CD4-positive, CD25-positive, alpha-beta regulatory T cell (primary cell): ENCODE measurements at places on chromosomes 7 and 10.

GRCh38 chr7:140881507-140882228, 43.1 kb downstream of the BRAF start:
- no peaks in the 10 kb centered on the region for H3K27me3 ChIP-seq
- H3K36me3 ChIP-seq: no peaks in the 10 kb centered on the region
- H3K4me3 ChIP-seq: no peak overlapping the region
- no peak overlapping the region for H3K27ac ChIP-seq

DNA sequence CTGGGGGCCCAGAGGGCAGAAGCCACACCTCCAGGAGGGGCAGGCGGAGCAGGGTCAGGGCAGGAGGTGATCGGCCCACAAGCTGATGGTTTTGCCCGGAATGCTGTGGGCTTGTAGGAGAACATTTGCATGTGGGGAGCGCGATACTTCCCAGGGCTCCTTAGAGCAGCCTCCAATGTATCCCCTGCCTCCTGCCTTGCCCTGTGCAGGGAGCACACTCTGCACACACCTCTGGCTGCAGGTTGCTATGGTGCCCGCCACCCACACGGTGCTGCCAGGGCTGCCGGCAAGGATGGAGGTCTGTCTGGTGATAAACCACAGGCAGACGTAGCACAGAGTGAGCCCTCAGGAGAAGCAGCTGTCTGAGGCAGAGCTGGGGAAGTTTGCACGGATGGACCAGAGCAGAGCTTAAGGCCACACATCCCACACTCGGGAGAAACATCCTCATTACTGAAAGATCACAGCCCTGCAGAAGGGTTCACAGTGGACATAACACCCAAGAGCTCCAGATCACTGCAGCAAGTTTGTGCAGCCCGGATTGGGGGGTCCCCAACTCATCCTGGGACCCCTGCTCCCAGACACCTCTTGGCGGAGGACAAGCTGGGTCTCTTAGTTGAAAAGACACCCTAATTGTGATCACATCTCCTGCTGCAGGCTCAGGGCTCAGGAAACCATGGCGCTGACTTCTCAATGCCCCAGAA, 41.8 kb downstream of the VIPR2 start:
- H3K27ac ChIP-seq: no peak overlapping the region
- no peaks in the 10 kb centered on the region for H3K36me3 ChIP-seq
- no peaks in the 10 kb centered on the region for H3K4me1 ChIP-seq

DNA sequence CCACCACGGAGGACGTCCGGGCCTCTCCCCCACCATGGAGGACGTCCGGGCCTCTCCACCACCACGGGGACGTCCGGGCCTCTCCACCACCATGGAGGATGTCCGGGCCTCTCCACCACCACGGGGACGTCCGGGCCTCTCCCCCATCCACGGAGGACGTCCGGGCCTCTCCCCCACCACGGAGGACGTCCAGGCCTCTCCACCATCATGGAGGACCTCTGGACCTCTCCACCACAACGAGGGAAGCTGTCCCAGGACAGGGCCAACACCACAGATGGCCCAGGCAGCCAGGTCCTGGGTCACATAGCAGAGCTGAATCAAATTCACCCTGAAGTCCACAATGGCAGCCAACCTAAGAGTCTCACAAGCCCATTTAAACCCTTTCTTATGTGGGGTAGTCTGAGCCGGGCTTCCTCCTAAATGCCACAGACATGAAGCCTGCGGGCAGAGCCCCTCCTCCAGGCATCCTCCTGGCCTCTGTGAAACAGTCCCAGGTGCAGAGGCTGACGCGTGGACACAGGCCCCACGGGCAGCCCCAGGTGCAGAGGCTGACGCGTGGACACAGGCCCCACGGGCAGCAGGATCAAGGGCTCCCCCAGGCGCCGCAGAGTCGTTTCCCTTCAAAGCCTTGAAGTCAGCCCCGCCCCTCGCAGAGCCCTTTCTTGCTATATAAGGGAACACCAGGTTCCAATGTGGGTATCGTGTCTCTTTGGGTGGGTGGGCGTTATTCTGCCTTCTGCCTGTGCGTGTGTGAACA, 47.0 kb downstream of the FOXL3 start:
- H3K27me3 ChIP-seq: no peaks in the 10 kb centered on the region
- H3K4me1 ChIP-seq: peaks cover 8% of the 10 kb centered on the region
- no peak overlapping the region for H3K27ac ChIP-seq
- no peak for DNase-seq
- H3K36me3 ChIP-seq: no peaks in the 10 kb centered on the region

DNA sequence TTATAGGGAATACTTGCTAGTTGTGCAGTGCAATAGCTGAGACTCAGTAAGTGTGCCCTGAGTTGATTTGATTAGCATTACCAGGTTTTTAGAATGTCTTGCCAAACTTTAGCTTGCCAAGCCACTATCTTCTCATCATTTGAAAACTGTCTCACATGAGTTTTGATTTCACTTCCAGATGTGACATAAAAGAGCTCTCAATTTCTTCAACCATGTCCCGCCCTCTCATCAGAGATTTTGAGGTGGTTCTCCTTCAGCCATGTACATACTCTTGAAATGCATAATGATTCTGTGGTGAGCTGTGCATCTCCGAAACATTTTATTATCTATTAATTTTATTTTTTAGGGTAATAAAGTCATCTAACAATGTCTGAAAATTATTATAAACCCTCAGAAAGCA, 215.0 kb upstream of the SEMA3E start:
- no peaks in the 10 kb centered on the region for H3K4me1 ChIP-seq
- no peak overlapping the region for H3K27ac ChIP-seq
- H3K36me3 ChIP-seq: no peaks in the 10 kb centered on the region
- no peak for DNase-seq
- no peak overlapping the region for H3K4me3 ChIP-seq

DNA sequence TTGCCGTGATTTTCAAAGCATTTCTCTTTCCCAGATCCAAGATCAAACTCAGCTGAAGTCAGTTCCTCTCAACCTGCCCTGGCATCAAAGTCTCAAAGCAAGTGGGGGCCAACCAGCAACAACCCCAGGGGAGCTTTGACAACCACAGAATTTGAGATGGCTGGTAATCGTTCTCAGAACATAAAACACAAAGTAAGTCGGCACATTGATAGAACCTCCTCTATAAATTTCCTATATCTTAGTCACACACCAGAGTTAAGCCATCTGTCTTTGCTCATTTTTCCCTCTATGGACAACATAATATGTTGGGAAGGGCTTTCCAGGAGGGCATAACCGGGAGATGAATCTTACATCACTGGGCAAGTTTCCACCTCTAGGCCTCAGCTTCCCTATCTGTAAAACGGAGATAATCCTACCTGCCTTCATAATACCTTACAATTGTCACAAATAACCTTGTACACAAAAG, 1.2 kb upstream of the DNAJC9 start:
- no peaks in the 10 kb centered on the region for H3K27me3 ChIP-seq
- peaks cover 26% of the 10 kb centered on the region for H3K36me3 ChIP-seq
- DNase-seq: no peak
- H3K4me1 ChIP-seq: peaks cover 53% of the 10 kb centered on the region
- H3K27ac ChIP-seq: peak overlapping the region; percentile 96
- H3K4me3 ChIP-seq: no peak overlapping the region

GRCh38 chr10:14491811-14492210, 161.1 kb upstream of the FRMD4A start:
- no peak overlapping the region for H3K4me3 ChIP-seq
- DNase-seq: no peak
- H3K4me1 ChIP-seq: no peaks in the 10 kb centered on the region
- no peak overlapping the region for H3K27ac ChIP-seq
- peaks cover 8% of the 10 kb centered on the region for H3K27me3 ChIP-seq
- no peaks in the 10 kb centered on the region for H3K36me3 ChIP-seq

- H3K27me3 ChIP-seq: peaks cover 3% of the 10 kb centered on the region
- no peak for DNase-seq
- H3K27ac ChIP-seq: no peak overlapping the region
- no peak overlapping the region for H3K4me3 ChIP-seq
Measured at GRCh38 chr7:25686493-25686892, 458.2 kb upstream of the NPVF start.

GRCh38 chr7:79216236-79216635, 237.2 kb downstream of the MAGI2 start:
- no peaks in the 10 kb centered on the region for H3K4me1 ChIP-seq
- H3K4me3 ChIP-seq: no peak overlapping the region
- no peaks in the 10 kb centered on the region for H3K36me3 ChIP-seq
- H3K27me3 ChIP-seq: no peaks in the 10 kb centered on the region

DNA sequence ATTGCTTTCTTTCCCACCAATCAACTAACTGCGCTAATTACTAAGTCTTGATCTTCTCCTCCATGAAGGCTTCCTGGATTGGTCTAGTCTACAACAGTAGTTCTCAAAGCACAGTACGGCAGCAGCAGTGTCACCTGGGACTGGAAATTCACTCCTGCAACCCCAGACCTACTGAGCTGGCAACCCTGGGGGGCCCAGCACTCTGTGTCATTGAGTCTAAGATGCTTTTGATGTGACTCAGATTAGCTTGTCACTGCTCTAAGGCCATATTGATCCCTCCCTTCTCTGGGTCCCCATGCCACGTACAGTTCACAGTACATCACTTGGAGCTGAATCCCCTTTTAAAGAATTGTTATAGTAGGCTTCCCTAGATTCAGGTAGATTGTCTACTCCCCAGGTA, 65.7 kb upstream of the KMT2C start:
- no peak overlapping the region for H3K27ac ChIP-seq
- H3K27me3 ChIP-seq: no peaks in the 10 kb centered on the region
- no peak for DNase-seq
- H3K4me1 ChIP-seq: no peaks in the 10 kb centered on the region
- H3K4me3 ChIP-seq: no peak overlapping the region
- no peaks in the 10 kb centered on the region for H3K36me3 ChIP-seq

GRCh38 chr10:3186368-3186767, 13.8 kb upstream of the PITRM1 start:
- H3K36me3 ChIP-seq: no peaks in the 10 kb centered on the region
- H3K27ac ChIP-seq: no peak overlapping the region
- peak; percentile 69 for DNase-seq
- peak overlapping the region; percentile 21 for H3K4me3 ChIP-seq
- H3K27me3 ChIP-seq: peaks cover 9% of the 10 kb centered on the region

- no peaks in the 10 kb centered on the region for H3K4me1 ChIP-seq
- no peaks in the 10 kb centered on the region for H3K36me3 ChIP-seq
- no peaks in the 10 kb centered on the region for H3K27me3 ChIP-seq
- no peak overlapping the region for H3K27ac ChIP-seq
Measured at GRCh38 chr10:77188521-77188920, 449.1 kb downstream of the KCNMA1 start.

DNA sequence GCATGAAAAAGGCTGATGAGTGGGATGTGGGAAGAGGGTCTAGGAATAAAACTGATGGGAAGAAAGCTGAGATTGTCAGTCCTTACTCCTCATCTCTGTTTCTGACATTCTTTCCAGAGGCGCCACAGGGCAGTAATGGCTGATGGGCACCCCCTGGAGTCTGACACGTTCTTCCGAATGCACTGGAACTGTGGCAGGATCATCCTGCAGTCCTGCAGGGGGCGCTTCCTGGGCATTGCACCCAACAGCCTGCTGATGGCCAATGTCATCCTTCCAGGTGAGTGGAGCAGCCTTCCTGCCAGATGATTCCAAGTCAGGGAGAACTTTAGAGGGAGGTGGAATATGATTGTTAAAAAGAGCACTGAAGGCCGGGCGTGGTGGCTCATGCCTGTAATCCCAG, 4.8 kb downstream of the FSCN3 start:
- no peaks in the 10 kb centered on the region for H3K4me1 ChIP-seq
- H3K4me3 ChIP-seq: no peak overlapping the region
- peak; percentile 6 for DNase-seq
- no peak overlapping the region for H3K27ac ChIP-seq

DNA sequence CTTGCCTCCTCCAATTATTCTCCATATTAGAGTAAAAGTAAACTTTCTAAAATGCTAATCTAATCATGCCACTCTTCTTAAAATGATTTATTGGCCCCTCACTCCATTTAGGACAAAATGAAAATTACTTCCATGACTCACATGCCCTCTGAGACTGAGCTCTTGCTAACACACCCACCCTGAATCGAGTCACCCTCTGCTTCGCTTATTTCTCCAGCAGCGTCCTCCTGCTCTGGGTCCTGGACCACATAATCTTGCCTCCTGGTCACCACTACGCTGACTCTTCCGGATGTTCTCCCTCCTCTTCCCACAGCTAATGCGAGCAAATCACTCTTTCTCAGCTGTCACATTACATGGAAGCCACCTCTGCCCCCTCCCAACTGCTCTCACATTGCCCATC, 384.0 kb upstream of the FZD8 start:
- H3K36me3 ChIP-seq: no peaks in the 10 kb centered on the region
- H3K27me3 ChIP-seq: no peaks in the 10 kb centered on the region
- no peak overlapping the region for H3K27ac ChIP-seq
- no peaks in the 10 kb centered on the region for H3K4me1 ChIP-seq
- DNase-seq: no peak

DNA sequence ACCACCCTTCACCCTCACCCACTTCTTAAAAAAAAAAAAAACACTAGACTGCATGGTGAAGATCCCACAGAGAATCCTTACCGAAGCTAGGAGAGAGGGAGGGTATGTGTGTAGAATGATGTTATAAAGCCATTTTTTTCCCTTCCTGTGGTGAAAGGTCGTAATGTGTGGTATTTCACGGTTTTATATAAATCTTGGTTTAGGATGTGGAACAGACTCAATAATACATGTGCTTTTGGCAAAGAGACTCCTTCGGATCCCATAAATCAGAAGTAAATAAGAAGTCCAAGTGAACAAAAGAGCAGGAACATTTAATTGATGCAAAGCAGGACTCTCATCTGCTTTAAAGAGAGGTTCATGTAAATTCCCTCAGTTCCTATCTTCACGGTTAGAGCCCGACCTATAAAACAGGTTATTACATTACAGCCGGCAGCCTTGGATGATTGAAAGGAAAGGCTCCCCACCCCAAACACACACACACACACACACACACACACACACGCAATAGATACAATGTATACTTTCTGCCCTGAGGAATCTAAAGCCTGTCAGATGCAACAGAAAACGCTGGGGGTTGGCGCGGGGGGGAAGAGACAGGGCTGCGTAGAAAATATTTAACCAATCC, 8.8 kb downstream of the DLX5 start:
- H3K27ac ChIP-seq: no peak overlapping the region
- no peak for DNase-seq
- no peak overlapping the region for H3K4me3 ChIP-seq
- no peaks in the 10 kb centered on the region for H3K36me3 ChIP-seq

DNA sequence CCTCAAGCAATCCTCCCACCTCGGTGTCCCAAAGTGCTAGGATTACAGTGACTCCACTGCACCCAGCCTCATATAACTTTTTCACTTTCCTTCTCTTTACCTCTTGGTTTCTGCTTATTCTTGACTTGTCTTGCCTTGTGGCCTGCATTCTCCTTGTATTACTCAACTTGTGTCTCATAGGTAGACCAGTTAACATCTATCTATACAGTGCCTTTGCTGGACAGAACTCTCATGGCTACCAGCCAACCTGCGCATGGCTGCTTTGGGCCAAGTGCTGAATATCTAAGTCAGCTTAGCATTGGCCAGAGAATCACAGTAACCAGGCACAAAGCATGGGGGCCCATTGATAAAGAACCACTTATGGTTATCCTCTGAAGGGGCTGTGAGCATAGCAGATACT, 42.6 kb upstream of the ZNRF2 start:
- no peaks in the 10 kb centered on the region for H3K27me3 ChIP-seq
- no peak overlapping the region for H3K4me3 ChIP-seq
- H3K4me1 ChIP-seq: peaks cover 12% of the 10 kb centered on the region
- no peak overlapping the region for H3K27ac ChIP-seq
- no peaks in the 10 kb centered on the region for H3K36me3 ChIP-seq
